RWPE2 (cell line): ENCODE measurements at places on chromosomes 4 and X.

DNA sequence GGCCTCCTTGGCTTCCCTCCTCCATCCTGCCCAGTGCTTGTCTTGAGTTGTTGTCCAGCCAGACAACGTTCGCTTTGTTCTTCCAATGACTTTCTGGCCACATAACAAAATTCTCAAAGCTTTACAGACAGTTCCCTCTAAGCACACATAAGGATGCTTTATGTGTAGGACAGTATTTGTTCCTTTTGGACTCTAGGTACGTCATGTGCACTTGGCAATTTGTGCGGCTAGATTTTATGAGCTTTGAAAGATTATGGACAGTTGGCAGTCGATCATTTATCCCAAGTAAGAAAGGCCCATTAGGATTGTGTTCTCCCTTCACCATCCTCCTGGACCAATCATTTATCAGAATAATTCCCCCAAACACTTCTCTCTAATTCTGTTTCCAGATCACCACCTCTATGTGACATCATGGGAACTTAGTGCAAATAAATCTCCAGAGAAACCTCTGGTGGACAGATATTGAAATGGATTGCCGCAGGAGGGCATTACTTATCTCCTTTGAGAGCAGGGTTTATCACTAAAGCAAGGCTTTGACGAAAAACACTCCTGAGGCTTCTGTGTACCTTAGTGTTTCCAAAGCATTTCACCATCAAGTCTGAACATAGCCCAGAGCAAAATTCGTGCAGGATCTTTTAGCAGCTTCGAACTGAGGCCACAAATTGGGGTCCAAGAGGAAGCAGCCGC lies 77.4 kb upstream of the BMPR1B start:
- no peak for DNase-seq

- no peak for DNase-seq
Observed at GRCh38 chr4:17322514-17322913, 189.4 kb downstream of the QDPR start.

DNA sequence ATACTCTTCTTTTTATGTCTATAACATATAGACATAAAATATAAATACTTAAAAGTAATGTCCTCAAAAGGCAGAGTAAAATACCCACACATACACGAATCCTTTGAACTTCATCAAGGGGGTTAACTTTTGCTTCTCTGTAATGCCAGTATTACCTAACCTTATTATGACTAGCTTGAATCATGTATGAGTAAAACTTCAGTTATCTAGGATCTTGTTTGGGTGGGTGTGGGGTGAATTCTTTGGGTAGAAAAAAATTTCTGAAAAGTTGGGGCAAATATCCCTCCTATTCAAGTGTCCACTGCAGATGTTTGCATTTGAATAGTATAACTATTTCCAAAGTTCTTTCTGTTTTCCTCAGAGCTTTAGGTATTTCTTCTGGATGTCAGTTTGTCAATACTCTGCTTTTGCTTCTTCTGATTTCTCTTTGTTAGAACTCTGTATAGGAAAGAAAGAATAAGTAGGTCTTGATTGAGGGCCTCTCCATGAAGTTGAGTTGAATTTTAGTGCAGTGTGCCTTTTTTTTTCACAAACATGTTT lies 173.8 kb downstream of the ADGRL3 start:
- DNase-seq, result no peak

- DNase-seq, result no peak
Observed at GRCh38 chrX:47540754-47541538, 20.1 kb upstream of the ARAF start.

DNA sequence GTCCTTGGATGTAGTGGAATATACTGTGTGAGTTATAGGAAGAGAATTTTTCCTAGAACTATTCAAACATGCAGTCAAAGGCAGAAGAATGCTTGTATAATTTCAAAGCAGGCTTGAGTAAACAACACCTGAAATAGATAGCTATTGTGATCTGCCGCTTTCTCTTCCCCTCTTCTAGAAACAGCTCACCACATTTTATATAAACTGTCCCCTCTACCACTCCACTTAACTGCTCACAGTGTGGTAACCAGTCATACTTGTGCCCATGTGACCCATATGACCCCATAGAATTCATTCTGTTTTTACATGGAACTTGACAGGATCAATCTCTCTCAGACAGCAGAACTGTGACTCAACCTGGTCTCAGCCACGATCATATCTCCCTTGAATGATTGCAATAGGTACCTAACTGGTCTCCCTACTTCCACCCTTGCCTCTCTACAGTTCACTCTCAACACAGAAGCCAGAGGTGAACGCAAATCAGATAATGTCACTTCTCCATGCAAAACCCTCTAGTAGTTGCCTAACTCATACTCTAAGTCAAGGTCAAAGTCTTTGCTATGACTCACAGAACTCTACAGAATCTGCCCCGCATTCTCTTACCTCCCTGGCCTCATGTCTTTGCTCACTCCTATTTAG lies 85.6 kb upstream of the EFHC2 start:
- DNase-seq, result no peak

- no peak for DNase-seq
Observed at GRCh38 chrX:17380221-17380620, 5.2 kb downstream of the NHS start.

DNA sequence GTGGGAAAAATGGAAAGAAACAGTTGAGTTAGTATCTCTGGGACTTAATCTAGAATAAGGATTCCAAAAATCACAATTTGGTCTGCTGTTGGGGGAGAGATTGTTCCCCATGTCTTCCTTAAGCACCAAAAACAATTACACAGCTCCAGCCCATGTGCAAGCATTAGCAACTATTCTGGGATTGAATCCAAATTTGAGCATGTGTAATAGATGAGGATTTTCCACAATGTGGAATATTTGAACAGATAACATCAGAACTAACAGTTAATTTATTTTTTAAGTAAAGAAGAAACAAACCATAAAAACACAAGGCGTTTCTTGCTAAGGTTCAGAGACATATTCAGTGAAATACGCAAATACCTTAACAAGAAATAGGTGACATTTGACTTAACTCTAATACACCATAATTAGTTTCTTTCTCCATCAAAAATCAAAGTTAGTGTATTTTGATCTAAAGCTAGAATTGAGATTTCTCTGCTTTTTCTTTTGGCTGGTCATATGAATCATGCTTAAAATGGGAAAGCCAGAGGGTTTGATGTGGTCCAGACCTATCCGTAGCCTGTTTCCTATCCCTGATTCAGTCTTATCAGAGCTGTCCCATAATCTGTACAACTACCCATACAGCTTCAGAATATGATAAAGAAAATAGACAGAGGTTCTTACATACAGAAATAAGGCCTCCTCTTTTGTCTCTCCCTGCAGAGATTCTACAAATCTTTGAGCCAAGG lies 413.4 kb downstream of the PACRGL start:
- no peak for DNase-seq

GRCh38 chr4:59945716-59946115 lies 1254.4 kb upstream of the ADGRL3 start:
- no peak for DNase-seq

- no peak for DNase-seq
Observed at GRCh38 chr4:48945981-48946380, 39.4 kb upstream of the OCIAD2 start.

GRCh38 chrX:153576239-153576870 lies 22.6 kb downstream of the CCNQ start:
- no peak for DNase-seq

- no peak for DNase-seq
Observed at GRCh38 chr4:176413171-176413570, 93.4 kb downstream of the SPCS3 start.

GRCh38 chr4:8144359-8144758 lies 14.3 kb downstream of the ABLIM2 start:
- DNase-seq, result no peak

- DNase-seq, result no peak
Observed at GRCh38 chr4:141238186-141238585, 17.5 kb downstream of the ZNF330 start.

- DNase-seq, result no peak
Observed at GRCh38 chr4:42306221-42307109, 90.8 kb upstream of the SHISA3 start.

DNA sequence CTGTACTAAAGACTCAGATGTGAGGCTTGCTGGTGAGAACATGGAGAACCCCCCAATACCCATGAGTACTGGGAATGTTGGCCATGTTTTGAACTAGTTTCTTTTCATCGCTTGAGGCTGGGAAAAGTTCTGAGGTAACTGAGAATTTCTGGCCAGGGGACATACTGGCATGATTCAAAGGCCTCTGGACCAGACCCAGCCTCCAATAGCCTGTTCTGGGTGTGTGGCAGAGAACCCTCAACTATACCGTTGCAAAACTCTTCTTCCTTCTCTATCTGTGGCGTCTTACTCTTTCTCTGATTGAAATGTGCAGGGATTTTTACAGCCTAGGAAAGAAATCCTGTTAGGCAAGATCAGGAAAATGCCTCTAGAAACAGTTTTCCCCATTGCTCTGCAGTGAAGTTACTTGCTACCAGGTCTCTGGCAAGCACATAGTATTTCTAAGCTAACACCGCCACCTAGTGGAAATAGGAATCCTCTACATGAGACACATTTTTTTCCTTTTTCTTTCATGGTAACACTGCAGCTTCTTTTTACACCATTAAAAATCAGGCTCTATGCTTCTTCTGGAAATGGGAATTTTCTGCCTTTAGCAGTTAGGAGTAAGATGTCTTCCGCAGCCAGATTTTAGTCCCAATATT lies 170.7 kb upstream of the ZCCHC13 start:
- no peak for DNase-seq

DNA sequence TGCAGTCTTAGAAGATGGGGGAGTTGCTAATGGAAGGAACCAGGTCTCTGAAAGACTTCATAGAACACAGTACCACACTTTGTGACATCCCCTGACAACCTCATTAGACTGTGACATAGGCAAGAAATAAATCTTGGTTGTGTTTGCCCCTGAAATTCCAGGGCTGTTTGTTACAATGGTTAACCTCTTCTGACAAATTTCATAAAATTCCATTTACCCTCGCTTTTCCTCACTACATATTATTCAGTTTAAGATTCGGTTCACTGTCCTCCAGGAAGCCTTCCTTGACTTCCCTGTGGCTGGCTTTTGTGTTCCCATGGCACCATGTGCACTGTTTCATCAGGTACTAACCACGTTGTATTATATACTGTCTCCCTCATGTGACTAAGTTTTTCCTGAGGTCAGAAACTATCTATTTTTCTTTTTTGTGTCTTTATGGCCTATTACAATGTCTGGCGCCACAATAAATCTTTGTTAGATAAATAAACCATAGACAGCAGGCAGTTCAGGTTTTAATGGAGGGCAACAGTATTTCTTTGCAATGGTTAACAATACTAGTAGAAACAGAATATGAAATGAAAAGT lies 54.2 kb downstream of the ATXN3L start:
- DNase-seq, result no peak

DNA sequence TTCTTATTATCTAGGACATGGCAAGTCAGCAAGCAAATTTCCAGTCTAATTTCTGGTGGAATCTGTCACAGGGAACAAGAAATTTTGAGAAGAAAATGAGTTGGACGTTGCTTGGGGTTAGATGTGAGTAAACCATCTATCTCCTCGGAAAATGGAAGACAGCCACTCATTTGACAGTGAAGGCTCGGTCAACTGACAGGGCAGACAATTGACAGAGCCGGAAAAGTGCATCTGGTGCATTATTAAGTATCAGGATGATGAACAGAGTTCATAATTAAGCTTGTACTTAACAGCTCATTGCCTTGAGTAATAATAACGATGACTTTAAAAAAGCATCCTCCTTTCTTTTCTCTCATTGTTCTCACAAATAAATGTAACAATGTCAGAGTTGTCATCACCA lies 168.4 kb downstream of the MAD2L1 start:
- no peak for DNase-seq

GRCh38 chrX:24207826-24208225 lies 58.3 kb downstream of the ZFX start:
- DNase-seq, result no peak

DNA sequence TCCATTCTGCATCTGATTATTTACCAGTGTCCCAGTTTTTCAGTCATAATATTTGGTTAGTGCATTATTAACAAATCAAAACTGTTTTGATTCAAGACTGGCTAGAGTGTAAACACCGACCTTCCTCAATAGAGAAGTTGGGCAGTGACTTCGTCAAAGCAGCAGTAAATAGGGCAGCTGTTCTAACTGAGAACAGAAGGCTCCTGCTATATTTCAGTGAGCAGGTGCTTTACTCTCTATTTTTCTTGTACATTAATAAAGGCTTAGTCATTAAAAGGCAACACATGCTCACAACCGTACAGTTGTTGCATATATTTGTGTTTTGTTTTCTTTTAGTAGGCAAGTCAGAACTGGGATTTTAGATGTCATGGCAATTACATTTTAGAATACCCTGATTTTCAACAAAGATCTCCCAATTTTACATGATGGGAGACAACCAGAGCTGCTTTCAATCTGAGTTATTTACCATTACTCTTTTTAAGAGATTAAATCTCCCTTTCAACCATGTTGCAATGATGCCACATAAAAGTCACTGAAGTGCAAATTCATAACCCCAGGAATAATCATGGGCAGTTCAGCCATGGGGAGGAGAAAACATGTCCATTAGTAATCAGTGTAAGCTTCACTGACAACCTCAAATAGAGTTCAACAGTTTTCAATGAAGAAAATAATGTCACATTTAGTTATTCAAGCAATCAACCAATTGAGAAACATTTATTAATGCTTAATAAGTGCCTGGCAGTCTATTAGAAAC lies 233.3 kb downstream of the NDST4 start:
- no peak for DNase-seq

DNA sequence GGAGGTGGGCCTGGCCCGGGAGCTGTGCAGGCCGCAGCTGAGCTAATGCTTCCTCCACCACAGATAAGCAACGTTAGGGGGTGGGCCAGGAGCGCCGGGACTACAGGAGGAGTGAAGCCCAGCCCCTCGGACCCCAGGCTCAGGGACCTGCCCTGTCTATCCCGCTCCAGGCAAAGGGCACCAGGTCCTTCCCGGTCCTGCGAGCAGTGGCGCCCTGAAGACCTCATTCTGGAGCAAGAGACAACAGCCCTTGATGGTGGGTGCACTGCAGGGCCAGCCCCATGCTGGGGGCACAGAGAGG lies 730 bp upstream of the TREX2 start:
- no peak for DNase-seq

- no peak for DNase-seq
Observed at GRCh38 chrX:108468486-108468885, 28.8 kb downstream of the COL4A5 start.

DNA sequence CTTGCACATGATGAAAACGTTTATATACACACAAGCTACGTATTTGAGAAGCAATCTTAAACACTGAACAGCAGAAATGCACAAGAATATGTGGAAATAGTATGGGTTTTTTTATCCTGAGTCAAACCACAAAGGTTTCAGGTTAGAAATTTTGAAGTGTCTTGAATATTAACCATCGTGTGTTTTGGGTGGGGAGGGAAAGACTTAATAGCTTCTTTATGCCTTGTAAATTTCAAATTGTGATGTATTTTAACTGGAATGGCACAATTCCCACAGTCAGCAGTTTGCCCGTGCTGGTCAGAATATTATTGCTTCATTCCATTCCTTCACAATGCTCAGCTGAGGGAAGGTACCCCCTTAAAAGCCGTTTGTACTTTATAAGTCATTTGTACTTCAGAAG lies 67.4 kb upstream of the WDR1 start:
- DNase-seq, result no peak

- DNase-seq, result no peak
Observed at GRCh38 chrX:68931345-68931744, 102.5 kb downstream of the EFNB1 start.
